AG10803 (cell line): ENCODE measurements at places on chromosomes 12 and 14.

DNA sequence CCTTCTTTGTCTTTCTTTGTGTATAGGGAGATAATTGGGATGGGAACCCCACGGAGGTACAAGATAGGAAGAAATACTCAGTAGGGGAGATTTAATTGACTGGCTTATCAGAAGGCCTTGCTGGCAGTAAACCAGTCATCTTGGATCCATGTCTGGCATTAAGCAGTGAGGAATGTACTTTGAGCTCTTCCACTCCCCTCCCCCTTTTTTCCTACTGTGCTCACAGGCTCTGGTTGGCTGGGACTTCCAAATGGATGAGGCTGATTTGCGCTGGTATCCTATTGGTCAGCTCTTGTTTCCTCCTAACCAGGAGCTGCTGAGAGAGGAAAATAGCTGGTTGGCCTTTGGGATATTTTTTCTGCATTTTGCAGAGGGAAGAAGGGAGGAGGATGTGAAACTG is 24.7 kb downstream of the NGDN start:
- DNase-seq, result peak; percentile 4

GRCh38 chr14:75338398-75338797 is 59.8 kb downstream of the FOS start:
- peak; percentile 37 for DNase-seq

- no peak for DNase-seq
Measured at GRCh38 chr12:116064493-116064892, 213.0 kb downstream of the MED13L start.

DNA sequence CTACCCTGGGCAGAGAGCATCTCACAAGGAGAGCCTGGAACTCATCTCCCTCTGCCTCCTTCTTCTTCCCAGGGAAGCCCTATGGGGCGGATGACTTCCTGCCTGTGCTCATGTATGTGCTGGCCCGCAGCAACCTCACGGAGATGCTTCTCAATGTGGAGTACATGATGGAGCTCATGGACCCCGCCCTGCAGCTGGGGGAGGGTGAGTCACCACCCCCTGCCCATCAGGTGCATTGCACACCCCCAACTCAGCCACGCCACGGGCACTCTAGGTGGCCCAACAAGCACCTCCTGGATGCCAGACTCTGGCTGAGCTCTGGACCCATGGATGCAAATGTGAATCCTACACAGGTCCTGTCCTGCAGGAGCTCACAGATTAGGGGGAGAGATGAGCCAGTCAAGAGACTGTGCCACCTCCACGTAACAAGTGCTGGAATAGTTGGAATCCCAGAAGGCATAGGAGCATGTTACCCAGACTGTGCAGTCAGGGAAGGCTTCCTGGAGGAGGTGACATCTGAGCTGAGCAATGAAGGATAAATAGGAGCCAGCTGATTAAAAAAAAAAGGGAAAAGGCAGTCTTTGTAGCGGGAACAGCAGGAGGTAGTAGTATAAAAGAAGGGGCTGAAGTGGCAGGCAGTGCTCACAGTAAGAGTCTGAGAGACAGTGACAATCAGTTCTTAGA is 71.9 kb downstream of the LGMN start:
- DNase-seq, result no peak

DNA sequence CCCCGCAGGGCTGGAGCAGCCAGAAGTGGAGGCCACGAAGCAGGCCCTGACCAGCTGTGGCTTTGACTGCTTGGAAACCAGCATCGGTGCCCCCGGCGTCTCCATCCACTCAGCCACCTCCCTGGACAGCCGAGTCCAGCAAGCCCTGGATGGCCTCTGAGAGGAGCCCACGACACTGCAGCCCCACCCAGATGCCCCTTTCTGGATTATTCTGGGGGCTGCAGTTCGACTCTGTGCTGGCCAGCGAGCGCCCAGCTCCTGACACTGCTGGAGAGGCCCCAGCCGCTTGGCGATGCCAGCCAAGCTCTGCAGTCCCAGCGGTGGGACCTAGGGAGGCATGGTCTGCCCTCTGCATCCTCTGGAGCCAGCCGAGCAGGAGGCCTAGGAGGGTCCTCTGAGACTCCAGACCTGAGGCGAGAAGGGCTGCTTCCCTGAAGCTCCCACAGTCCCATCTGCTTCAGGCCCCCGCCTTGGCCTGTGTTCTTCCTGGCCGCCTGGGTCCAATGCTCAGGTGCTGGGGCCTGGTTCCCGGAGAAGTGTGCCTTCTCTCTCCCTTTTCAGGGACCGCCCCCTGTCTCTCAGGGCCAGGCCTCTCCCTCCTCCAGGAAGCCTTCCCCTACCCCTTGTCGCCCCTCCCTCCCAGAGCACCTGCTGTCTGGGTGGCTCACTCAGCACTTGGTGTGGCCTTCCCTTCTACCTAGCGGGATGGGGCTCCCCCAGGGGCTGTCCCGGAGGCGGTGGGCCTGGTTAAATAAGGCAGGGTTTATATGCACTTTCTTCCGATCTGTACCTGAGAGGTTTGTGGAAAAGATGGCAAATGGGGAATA is 23.0 kb downstream of the MVK start:
- no peak for DNase-seq

- peak; percentile 2 for DNase-seq
Measured at GRCh38 chr12:74415633-74416032, 122.0 kb upstream of the ATXN7L3B start.

DNA sequence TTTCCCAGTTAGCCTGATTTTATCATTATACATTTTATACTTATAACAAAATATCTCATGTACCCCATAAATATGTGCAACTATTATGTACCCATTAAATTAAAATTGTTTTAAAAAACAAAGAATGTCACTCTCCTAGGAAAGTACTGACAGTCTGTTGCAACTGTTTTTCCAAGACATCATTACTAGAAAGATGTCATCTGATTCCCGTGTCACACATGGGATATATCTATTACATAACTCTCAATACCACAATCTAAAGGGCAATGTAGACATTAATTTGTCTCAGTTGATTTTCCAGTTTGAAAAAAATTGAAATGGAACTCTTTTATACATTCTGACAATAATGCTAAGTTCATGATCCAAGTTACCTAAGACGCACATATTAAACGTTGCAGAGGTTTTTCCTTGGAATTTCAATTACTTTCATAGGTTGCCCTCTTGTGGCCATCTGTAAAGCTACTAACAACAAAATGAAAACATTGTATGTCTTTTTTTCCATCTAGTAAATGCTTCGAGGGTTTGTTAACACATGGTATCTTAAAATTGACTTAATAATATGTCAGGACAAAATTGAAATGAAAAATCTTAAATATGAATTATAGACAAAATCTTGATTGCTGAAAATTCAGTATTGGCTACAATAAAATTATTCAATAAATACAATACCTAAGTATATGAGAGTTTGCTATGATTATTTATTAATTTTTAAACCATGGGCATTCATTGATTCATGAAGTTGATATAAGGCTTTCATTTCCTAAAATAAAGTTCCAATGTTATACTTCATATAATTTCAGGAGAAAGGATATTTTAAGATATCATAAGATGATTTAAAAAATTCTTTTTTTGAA is 131.6 kb downstream of the PPFIA2 start:
- peak; percentile 48 for DNase-seq

DNA sequence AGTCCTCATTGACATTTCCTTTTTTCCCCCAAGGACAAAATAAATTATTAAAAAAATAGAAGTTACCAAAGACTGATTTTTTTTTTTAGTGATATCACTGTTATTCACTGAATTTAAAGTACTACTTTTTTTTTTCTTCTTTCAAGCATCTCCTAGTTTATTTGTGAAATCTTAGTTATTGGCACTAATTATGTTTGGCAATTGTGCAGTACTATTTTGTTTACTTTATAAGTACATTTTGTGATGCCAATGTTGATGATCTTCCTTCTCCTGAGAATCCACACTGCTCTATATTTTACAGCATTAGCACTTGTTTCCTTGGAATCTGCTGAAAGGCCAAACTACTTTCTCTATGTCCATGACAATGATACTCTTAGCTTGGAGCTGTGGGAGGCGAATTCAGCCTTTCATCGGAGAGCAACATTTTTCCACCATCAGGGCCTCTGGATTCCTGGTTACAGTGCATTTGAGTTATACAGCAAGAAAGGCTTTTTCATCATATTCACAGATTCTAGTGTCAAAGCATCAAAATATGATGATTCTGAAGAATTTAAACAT is 123.8 kb upstream of the PTPRQ start:
- DNase-seq, result no peak

DNA sequence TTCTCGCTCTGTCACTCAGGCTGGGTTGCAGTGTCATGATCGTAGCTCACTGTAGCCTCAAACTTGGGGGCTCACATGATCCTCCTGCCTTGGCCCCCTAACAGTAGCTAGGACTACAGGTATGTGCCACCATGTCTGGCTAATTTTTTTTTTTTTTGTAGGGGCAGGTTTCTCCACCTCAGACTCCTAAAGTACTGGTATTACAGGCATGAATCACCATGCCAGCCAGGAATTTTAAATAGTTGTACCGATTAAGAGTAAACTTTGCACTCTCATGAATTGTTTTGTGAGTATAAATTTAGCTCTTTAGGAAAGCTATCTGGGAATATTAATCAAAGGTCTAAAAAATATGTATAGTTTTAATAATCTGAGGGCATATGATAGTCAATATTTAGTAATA is 25.5 kb downstream of the YEATS4 start:
- no peak for DNase-seq

DNA sequence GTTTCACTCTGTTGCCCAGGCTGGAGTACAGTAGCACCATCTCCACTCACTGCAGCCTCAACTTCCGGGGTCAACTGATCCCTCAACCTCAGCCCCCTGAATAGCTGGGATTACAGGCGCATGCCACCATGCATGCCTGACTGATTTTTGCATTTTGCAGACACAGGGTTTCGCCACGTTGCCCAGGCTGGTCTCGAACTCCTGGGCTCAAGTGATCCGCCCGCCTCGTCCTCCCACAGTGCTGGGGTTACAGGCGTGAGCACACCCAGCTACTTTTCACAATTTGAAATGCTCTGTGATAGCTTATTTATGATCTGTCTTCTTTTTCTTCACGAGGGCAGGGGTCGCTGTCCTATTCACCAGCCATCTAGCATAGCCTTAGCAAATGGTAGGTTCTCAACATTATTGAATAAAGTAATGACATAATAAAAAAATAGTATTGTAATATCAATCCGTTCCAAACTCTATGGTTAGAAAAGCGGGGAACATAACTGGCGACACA is 477 bp upstream of the DDX47 start:
- DNase-seq, result no peak
